NCI-H526 (cell line): ENCODE measurements at places on chromosomes 2 and 18.

GRCh38 chr2:20745924-20746555 lies 76.9 kb downstream of the LDAH start:
- no peak for DNase-seq

DNA sequence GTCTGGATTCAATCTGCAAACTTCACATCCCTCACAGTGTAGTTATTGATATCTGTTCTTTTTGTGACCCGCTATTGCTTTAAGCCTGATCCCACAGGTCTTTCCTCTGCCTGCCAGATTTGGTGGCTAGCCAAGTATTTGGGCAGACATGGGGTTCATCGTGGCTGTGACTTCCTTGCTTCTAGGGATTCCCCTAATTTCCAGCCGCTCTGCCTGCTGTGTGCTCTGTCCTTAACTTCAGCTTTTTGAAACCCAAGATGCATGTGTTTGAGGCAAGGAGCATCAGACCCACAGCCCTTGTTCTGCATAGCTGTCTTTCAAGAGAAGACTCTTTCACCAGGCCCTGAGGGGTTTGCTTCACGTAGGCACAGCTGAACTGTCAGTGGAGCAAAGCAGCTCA lies 54.2 kb downstream of the NCAPH start:
- DNase-seq, result no peak

DNA sequence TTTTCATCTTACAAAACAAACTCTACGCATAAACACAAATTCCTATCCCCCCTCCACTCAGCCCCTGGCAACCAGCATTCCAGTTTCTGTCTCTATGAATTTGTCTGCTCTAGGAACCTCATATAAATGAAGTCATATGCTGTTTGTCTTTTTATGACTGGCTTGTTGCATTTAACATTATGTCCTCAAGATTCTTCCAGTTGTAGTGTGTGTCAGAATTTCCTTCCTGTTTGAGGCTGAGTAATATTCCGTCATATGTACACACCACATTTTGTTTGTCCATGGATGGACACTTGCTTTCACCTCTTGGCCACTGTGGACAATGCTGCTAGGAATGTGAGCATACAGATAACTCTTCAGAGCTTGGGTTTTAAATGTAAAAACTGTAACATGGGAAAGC lies 272.1 kb downstream of the GBX2 start:
- no peak for DNase-seq

GRCh38 chr18:6509417-6509816 lies 94.7 kb upstream of the L3MBTL4 start:
- no peak for DNase-seq

GRCh38 chr2:129117434-129117833 lies 798.8 kb upstream of the HS6ST1 start:
- no peak for DNase-seq

- DNase-seq, result no peak
These were observed 219.6 kb downstream of the ETAA1 start for GRCh38 chr2:67616749-67617148.

GRCh38 chr2:215685238-215685990 lies 249.5 kb upstream of the FN1 start:
- no peak for DNase-seq

GRCh38 chr2:66730441-66730840 lies 295.5 kb downstream of the MEIS1 start:
- DNase-seq, result no peak

DNA sequence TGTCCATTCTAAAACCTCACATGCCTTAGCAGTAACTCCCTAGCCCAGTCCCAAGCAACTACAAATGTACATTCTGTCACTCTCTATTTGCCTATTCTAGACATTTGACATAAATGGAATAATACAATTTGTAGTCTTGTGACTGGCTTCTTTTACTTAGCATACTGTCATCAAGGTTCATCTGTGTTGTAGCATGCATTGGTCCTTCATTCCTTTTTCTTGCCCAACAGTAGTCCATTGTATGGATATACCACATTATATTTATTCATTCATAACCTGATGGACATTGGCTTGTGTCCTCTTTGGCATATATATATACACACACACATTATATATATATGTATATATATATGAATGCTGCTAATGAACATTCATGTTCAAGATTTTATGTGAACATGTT lies 2.2 kb upstream of the MFSD2B start:
- DNase-seq, result no peak

DNA sequence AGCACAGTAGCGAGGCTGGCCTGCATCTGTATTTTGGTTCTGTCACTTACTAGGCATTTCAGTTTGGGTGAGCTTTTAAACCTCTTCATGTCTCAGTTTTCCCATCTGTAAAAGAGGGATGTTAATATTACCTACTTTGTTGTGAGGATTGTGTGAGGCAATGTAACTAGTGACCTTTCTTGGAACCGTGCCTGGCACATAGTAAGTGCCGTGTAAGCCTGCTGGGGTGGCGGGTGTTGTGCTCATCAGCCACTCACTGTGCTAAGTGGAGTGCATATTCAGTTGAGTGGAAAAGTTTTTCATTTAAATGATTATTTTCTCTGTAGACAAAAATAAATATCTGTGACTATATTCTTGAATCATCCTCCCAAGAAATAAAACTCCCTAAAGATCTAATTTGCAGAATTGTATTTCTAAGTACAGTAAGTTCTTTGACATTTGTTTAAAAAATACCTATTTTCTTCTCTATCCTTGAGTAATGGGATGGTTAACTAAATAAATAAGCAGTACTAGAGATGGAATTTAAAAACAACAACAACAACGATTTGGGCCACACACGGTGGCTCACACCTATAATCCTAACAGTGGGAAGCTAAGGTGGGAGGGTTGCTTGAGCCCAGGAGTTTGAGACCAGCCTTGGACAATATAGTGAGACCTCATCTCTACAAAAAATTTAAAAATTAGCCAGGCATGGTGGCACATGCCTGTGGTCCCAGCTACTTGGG lies 56.7 kb downstream of the MALT1 start:
- DNase-seq, result no peak

GRCh38 chr2:12737738-12738485 lies 21.2 kb downstream of the TRIB2 start:
- DNase-seq, result no peak

- no peak for DNase-seq
These were observed 16.9 kb upstream of the PAPOLG start for GRCh38 chr2:60739156-60739555.

DNA sequence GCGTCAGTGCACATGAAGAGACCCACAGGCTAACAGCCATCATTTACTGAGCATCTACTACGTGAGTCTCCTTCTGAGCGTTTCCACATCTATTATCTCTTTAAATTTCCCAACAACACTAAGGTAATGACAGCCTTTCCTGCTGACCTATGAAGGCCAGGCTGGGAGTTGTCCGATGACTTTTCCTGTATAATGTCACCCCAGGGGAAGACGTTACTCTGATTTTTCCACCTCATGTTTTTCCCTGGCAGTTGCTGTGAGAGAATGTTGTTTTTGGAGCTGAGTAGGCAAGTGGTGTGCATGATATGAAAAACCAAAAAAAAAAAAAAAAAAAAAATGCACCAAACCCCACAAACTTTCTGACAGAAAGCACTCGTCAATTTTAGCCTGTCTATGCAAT lies 207.6 kb downstream of the SLC8A1 start:
- DNase-seq, result no peak

- no peak for DNase-seq
These were observed 36.3 kb downstream of the ACVR1C start for GRCh38 chr2:157592374-157592773.

DNA sequence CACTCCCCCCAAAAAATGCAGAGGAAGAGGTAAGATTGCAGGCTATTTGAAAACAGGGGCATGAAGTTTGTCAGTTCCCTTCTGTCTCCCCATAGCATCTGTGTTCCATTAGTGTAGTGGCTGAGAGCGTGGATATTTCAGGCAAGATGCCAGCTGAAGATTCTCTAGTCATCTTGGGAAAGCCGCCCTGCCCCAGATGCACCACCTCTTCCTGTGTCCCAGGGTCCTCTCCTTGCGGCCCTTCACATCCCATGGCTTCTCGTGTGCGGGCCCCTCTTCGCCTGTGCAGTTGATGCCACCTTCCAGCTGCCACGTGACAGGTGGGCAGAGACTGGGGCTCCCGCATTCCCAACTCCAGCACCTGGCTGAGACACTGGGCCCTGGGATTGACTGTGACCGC lies 16.1 kb downstream of the TMEM127 start:
- DNase-seq, result no peak

DNA sequence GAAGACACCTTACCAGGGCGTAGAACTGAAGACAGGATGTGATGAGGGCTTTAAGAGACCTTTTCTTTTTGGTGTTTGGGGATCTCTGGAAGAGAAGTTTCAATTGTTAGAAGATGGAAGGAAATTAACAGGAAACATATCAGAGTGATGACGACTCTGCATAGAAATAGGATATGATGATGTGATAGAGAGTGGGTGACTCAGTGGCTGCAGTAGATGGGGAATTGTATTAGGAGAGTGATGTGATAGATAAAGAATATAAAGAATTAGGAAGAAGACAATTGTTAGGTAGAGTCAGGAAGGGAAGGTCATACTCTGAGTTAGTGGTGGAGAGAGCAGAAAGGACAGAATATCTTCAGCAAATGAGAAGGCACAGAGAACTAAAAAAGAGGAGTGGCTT lies 593.9 kb downstream of the NYAP2 start:
- no peak for DNase-seq

- DNase-seq, result no peak
These were observed 188.5 kb downstream of the MBD2 start for GRCh38 chr18:54035927-54036326.

- DNase-seq, result no peak
These were observed 76.5 kb downstream of the SOCS6 start for GRCh38 chr18:70365361-70365760.

DNA sequence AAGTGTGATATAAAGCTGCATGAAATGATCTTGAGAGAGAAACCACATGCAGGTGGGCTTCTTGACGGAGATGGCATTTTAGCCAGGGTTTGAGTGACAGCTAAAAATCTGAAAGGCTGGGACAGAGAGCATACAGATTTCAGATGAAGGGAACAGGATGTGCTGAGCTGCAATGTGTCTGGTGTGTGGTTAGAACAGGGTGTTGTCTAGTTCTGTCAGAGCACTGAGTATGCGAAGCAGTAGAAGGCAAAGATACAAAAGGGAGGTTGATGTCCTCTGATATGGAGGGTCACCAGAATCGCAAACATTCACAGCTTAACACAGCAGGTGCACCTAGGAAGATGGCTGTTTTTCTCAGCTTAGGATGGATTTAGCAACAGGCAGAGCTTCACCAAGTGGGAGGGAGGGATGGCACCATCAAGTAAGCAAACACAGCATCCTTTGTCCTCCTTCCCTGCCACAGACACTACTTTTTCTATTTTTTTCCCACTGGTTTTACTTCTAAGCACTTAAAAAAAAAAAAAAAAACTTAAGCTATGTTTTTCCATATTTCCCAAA lies 182.5 kb downstream of the TMX3 start:
- DNase-seq, result no peak

DNA sequence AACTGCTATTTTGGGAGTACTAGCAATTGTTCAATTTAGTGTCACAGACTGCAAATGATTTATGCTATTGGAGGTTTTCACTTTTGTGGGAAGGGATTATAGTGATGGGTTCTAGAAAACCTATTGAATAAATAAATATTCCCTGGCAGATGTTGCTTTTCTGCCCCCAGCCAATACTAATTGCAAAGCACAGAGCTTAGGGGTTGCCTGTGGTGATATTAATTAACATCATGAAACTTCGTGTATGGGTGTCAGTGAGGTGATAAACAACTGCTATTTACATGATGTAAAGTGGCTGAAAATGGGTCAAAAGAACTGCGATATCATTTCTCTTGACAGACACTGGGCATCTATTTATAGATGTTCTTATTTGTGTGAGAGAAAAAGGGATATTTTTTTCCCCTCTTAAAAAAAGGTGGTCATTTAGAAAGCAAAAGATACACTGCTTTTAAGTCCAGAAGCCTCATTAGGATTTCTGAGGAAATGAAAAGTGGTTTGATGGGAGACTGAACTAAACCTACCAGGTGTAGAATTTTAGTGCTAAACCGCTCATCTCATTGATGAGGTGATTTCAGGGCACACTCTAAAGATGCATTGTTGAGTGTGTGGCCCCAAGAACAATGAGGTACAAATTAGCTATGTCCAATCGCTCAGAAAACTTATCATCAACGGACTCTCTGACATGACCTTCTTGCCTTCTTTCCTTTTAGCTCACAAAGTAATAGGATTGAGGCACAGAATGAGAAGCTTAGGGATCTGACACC lies 116.7 kb upstream of the CHST9 start:
- no peak for DNase-seq

- no peak for DNase-seq
These were observed 27.3 kb upstream of the ITGB6 start for GRCh38 chr2:160227293-160227915.

- no peak for DNase-seq
These were observed 19.6 kb upstream of the REL start for GRCh38 chr2:60861736-60862135.

GRCh38 chr2:190979906-190980629 lies 33.9 kb downstream of the STAT1 start:
- DNase-seq, result peak; percentile 16

GRCh38 chr2:11420671-11421070 lies 45.3 kb downstream of the E2F6 start:
- no peak for DNase-seq

- no peak for DNase-seq
These were observed 101.2 kb downstream of the MCFD2 start for GRCh38 chr2:46814160-46814961.

DNA sequence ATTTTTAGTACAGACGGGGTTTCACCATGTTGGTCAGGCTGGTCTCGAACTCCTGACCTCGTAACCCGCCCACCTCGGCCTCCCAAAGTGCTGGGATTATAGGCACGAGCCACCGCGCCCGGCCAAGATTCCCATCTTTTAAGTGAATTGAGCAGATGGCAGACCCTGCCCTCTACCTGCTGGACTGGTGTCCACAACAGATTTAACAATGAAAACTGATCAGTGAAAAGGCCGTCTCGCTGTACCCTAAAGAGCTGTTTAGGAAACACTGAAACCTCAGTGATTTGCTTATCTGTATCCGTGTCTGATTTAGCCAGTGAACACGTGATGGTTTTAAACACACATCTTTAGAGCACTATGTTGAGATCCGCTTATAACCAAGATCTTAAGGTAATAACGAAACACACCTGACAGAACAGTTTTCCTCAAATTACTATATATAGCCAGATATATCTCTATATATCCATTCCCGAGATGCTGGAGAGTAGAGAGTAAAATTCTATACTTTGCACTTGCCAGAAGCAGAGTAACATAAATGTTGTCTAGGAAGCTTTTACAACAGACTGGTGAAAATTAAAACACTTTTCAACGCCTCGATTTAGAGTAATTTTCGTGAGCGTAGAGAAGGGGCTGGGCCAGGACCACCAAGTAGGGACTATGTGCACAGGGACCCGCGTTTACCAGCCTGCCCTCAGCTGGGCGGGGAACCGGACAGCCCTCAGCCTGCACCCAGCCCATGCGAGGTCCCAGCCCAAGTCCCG lies 594 bp downstream of the FAM161A start:
- peak; percentile 66 for DNase-seq
